Erythroblast (primary cell): ENCODE measurements at places on chromosomes 3 and 15.

GRCh38 chr15:51576286-51576850 is 46.2 kb downstream of the DMXL2 start:
- no peak for DNase-seq

DNA sequence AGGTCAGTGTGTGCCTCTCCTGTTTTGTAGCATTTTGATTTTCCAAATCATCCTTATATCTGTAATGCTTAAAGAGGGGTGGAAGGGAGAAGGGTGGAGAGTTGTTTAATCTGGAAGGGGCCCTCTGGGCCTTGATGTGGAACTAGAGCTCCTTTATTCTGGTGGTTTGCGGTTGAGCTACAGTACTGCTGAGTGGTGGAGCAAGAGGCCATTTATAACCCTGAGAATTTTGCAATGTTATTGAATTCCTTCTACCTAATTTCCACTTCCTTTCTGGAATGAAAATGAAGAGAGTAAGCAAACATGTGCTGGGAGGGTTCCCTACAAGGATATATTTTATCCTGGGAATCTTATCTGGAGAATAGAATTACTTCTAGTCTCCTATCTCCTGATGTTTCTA is 35.3 kb upstream of the TUBGCP5 start:
- no peak for DNase-seq

DNA sequence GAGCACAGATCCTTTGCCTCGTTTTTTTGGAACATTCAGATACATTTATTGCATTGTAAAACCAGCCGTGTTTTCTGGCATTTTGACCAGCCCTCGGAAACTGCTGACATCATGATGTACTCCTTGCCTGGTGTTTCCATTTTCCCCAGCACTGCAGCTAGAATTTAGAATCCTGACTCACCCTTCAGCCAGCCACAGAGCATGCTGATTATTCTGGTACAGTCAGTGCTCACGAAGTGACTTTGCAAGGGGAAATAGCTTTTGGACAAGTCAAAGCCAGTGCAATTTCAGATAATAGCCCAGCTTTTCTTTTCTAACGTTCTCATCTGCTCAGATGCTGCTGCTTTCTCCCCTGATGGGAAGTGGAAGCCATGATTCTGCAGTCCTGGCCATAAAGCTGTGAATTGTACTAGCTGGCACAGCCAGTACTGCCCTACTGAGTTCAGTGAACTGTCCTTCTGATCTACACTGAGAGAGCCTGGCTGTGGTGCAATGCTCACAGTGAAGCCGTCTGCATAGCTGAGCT is 12.1 kb upstream of the CNBP start:
- DNase-seq: peak; percentile 20

DNA sequence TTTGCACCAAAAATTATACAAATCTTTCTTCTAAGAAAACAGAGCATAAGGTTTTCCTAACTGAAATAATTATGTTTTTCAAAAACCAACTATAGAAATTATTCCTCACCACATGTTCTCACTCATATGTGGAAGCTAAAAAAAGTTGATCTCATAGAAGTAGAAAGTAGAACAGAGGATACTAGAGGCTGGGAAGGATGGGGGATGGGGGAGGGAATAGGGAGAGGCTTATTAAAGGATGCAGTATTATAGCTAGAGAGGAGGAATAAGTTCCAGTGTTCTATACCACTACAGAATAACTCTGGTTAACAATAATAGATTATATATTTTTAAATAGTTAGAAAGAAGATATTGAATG is 12.7 kb upstream of the TMEM212 start:
- no peak for DNase-seq

GRCh38 chr3:50551054-50551659 is 16.4 kb downstream of the C3orf18 start:
- DNase-seq: no peak

DNA sequence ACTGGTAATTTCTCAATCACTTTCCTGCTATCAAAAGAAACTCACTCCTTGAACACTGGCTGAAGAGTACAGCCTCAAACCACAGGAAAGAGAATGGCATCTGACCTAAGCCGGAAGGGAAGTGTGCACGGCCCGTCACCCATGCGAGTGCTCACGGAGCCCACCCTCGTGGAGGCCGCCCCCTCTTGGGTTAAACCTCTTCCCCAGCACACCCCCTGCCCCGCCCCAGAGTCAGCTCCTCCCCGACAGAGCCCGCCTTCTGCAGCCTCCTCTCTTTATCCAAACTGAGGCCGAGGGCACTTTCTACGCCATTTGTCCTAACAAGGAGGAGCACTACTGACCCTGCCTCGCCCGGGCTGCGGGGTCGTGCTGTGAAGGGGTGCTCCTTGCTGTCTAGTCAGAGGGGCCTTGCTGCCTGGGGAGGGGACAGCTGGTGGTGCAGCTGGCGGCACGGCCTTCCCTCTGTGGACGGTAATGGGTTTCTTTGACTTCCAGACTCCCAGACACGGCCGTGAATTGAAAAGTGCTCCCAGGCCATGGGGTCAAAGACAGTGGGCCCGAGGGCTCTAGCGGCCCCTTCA is 137.7 kb downstream of the NSMCE3 start:
- no peak for DNase-seq

- DNase-seq: peak; percentile 94
Observed at GRCh38 chr3:20064796-20065564, 24.7 kb downstream of the KAT2B start.

GRCh38 chr15:43977072-43977884 is 150.5 kb downstream of the WDR76 start:
- no peak for DNase-seq

GRCh38 chr15:85785887-85786780 is 8.6 kb downstream of the KLHL25 start:
- no peak for DNase-seq

DNA sequence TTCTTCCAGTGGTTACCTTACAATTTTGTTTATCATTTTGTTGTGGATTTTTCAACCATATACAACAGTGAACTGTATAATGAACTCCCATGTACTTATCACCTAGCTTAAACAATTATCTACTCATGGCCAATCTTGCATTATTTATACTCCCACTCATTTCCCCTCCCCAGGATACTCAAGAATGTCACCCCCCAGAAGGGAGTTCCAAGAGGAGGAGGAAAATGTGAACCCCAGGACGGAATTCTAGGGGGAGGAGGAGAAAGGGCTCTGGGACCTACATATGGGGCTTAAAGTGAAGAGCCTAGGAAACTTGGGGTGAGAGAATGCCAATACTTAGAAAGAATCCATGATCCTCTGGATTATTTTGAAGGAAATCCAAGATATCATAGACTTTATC is 59.3 kb downstream of the TSC22D2 start:
- DNase-seq: no peak

DNA sequence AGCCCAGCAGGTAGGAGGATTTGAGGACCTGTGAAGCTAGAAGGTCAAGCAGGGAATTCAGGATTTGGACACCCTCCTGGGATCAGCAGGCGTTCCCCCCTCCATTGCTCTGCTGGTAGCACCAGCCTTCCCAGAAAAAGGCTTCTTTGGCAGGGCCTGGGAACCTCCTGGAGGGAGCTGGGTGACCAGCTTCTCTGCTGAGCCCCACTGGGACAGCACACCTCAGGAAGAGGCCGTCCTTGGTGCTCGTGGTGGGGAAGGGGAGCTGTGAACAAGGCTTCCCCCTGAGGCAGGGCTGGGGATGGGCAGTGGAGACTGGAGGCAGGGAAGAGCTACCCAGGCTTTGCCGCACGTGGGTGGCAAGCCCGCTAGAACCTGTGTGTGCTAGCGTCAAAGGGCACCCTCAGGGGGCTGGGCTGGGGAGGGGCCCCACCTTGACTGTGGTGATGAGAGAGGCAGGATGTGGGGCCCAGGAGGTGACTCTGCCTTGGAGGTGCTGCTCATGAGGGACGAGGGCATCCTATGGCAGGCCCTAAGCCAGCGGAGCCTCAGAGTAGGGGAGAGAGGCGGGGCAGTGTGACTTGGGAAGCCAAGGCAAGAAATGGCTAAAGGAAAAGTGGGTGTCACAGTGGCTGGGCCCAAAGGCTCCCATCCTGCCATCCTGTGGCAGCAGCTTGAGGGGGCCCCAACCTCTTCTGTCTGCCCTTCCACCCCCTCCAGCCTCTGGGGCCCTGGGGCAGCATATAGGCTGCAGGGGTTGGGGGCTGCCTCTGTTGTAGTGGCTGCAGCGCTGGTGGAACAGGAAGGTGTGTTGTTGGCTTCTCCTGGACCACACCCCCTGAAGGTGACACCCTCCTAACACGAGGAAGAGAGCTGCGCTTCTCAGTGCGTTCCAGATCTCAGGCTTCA is 20.7 kb downstream of the KLF13 start:
- no peak for DNase-seq
